ENCODE measurements at places on chromosomes 12 and 14.
A peak's percentile ranks its signal among the peaks of the same experiment; 100 is the strongest.

DNA sequence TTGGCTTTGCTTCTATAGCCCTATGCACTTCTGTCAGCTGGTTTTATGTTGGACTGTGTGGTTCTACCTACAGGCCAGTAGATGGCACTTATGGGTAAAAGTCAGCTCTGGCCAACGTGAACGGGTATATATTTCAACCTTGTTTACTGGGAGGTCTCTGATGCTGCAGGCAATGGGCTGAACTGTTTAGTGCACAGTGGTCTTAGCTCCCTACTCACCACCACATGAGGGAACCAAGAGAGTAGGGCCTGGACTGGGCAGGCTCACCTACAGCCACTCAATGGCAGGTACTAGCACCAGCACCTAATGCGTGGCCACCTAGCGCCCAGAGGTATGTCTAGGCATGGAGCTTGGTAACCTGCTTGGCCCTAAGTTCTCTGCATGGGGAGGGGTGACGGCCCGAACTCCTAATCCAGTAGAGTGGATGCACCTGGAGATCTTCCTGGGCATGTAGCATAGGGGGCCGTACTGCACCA lies 481.8 kb downstream of the TMEM117 start:
- DNase-seq: no peak

DNA sequence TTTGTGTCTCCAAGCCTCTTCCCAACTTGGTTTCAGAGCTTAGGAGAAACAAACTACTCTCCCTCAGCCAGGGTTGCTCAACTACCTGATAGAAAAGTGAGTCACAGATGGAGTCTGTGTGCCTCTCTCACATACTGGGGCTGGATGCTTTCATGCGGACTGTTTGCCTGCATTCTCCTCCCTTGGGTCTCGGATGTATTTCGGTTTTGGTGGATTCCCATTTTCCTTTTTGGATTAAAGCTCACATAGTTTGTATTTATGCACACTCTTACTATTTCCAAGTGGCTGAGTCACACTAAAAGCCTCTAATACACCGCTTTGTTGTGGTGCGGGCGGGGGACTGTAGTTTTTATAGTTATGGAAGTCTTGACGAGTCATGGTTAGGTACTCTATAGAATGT lies 505.4 kb downstream of the LRFN5 start:
- no peak for DNase-seq

- DNase-seq: peak; percentile 92
These were observed 39.2 kb downstream of the BCAT1 start for GRCh38 chr12:24909667-24910066.

- peak; percentile 83 for DNase-seq
These were observed 284.7 kb downstream of the DUSP6 start for GRCh38 chr12:89067421-89068187.

DNA sequence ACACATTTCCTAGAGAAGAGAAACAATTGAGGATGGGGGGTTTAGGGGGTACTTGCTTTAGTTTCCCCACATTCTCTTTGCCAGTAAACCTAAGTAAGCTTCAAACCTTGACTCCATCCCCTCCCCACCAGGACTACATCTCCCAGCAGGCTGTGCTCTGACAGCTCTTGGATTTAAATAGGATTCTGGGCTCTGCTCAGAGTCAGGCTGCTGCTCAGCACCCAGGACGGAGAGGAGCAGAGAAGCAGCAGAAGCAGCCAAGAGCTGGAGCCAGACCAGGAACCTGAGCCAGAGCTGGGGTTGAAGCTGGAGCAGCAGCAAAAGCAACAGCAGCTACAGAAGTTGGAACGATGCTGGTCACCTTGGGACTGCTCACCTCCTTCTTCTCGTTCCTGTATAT lies 20.6 kb downstream of the RDH12 start:
- DNase-seq: peak; percentile 79

GRCh38 chr14:101959277-101959676 lies 5.1 kb upstream of the DYNC1H1 start:
- no peak for DNase-seq

DNA sequence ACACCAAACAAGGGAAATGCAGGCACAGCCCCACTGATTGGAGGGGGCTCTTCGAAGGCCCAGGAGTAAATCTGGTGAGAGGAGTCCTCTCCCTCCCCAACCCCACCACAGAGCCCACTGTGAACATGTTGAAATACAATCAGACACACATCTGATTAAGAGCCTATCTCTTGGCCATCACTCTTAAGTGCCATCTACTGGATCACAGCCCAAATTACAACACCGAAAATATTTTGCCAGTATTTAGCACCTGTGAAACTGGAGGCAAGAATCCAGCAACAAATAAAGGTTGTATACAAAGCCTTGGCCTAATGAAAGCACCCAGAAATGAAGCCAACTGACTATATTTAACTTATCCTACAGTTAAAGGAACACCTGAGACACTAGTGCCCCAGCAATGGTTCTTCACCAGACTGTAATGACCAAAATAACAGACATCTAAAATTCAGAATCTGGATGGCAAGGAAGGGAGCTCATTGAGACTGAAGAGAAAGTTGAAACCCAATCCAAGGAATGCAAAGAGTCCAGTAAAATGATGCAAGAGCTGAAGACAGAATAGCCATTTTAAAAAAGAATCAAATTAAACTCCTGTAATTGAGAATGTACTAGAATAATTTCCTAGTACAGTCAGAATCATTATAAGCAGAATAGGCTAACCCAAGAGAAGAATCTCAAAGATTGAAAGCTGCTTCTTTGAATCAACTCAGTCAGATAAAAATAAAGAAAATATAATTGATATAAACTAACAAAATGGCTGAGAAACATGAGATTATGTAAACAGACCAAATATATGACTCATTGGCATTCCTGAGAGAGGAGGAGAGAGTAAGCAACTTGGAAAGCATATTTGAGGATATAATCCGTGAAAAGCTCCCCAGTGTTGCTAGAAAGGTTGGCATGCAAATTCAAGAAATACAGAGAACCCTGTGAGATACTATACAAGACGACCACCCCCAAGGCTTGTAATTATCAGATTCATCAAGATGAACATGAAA lies 1117.0 kb downstream of the FLRT2 start:
- DNase-seq: no peak

DNA sequence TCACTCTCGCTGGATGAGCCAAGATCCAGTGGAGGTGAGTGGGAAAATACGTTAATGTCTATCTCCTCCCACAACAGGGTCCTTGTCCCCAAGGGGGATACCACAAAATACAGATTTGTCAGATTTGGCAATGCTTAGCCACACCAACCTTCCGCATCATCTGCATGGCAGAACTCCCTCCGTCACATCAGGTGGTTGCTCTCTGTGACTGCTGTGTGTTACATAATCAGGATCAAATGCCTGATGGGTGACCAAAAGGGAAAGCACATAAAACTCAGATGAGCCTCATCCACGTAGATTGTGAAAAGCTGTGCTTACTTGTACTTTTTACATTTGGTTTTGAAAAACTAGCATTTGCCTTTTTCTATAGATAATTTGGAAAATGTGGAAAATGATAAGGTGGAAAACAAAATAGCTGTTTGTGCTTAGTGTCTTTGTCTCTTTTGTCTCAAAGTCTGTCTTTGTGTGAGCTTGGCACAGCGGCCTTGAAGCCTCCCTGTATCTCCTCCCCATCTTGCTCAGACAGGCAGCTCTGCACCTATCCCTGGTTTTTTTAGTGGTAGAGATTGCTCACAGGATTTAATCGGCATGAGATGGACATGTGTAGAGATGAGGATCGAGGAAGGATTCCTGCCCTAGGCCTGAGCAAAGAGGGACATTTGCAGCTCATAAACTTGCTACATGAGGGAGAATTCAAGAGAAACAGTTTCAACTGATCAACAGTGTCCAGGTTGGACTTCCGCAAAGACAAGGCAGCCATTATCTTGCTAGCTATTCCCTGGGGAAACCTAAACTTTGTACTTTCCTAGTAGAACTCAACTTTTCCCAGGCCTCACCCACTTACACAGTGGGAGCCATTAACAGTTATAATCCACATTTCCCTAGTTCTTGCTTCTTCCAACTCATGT lies 3.6 kb upstream of the FGF6 start:
- no peak for DNase-seq

- DNase-seq: no peak
These were observed 18.8 kb downstream of the SRP54 start for GRCh38 chr14:35001621-35002020.

DNA sequence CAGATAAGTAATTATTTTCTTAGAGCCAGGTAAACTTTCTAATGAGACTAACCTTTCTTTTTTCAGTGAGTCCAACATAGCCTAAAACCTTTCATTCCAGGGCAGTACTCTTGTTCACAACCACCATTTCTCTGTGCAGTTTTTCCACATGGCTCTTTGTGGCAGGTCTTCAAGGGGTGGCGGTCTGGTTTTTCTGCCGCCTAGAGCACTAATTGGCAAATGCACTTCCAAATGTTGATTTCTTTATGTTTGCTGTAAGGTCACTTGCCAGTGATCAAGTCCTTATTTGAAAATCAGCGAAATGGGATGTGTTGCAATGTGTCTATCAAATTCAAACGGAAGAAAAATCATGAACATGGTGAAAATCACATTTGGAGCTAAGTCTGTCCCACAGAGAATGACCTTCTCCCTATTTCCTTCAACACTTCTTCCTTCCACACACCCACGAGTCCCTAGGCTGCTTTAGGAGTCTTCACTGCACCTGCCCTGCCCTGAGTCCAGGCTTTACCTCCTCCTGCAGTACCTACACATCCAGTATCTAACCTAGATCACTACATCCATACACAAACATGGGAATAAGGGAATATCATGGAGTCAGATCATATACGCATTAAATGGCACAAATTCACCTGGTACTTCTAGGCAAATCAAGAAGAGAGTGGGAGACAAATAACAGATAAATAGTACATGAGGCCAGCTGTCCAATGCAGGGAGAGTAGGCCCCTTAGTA lies 1.9 kb downstream of the SRGAP1 start:
- no peak for DNase-seq

GRCh38 chr12:105970885-105971284 lies 167.9 kb downstream of the NUAK1 start:
- DNase-seq: no peak

GRCh38 chr14:28651148-28651547 lies 115.4 kb upstream of the FOXG1 start:
- peak; percentile 69 for DNase-seq

- no peak for DNase-seq
These were observed 301.8 kb upstream of the TMPO start for GRCh38 chr12:98213556-98213955.

- DNase-seq: no peak
These were observed 34.1 kb upstream of the OR10AD1 start for GRCh38 chr12:48237162-48237561.

DNA sequence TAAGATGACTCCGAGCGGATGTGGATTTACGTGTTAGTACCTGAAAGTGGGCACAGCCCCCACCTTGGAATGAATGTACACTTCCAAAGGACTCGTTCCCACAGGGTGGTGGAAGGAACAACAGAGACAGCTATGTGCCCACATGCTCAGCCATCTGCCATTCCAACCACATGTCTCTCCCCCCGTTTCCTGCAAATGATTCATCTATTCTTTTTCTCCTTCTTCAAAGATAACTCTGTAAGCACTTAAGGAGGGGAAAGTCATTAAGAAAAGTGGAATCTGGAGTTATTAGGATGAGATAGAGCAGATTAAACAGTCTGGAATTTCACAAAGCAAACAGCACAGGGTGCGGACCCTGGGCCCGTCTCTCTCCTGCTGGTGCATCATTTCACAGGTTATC lies 18.5 kb upstream of the DUSP6 start:
- DNase-seq: no peak

GRCh38 chr14:29971101-29971500 lies 43.5 kb upstream of the PRKD1 start:
- DNase-seq: no peak

- DNase-seq: peak; percentile 57
These were observed 40.2 kb downstream of the SH2B3 start for GRCh38 chr12:111445726-111446581.

- no peak for DNase-seq
These were observed 343.0 kb downstream of the BMP4 start for GRCh38 chr14:53613404-53614253.

DNA sequence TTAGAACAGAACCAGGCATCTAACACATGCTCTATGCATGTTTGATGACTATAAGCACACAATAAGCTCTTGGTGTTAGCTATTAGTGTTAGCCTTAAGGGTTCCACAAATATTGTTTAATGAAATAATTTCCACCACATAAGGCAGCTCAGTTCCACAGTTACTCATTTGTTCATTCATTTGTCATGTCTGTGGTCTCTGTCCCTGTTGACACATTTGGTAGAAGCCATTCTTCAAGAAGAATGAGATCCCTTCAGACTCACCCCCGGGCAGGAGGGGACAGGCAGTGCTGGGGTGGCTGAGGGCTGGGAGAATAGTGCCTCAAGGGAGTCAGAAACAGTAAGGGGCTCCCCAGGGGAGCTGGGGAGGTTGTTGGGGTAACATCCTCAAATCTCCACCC lies 3.7 kb upstream of the FAIM2 start:
- DNase-seq: no peak

GRCh38 chr12:118102070-118102469 lies 1.7 kb downstream of the VSIG10 start:
- no peak for DNase-seq

DNA sequence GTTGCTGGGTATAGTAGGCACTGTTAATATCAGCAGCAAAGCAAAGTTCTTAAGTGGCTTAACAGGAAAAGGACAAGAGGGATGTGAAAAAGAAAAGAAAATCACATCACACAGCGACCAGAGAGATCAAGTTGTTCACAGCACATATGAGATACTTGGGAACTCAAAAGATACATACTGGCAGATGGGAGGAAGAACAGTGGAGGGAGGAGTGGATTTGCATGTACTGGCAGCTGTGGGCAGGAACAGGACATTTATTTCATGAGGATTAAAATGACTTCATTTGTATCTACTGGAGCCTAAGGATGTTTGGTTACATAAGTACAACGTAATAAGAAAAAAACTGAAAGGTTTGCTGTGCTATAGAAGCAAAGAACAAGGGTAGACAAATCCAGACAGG lies 136.5 kb upstream of the IFNG-AS1 start:
- DNase-seq: no peak

DNA sequence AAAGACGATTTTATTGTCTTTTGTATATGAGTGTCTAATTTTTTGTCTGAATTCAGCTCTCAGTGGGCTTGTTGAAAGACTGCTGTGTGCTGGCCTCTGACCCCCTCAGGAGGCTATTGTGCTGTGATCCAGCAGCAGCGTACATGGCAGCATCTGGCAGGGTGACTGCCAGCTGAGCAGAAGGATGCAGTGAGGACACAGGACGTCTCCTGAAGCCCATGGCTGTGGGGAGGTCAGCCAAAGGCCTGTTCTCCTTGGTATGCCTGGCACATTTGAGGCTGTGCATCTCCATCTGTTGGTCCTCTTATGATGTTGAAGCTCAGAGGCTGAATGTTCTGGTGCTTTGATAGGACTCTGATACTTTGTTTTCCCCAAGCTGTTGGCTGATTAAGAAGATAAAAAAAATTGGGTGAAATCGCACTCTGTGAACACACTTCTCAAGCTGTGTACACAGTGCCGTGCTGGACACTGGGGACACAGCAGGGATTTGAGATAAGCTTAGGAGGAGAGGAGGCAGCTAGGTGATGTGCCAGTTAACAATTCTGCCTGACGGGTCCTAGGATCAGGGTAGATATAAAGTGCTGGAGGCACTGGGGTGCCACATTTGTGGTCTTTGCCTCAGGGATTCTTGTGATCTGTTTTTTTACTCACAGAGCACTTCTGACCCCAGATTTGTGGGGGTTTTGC lies 37.5 kb downstream of the EID3 start:
- DNase-seq: no peak
